ENCODE measurements at places on chromosomes 7 and 10. TPM values are rescaled to one million over a fixed set of nuclear protein-coding genes. Genes with fewer than 3 reads are reported as not detected.

FGL2 gene
- polyA plus RNA-seq = 8.3 TPM

RBP3 gene
- polyA plus RNA-seq = not detected

COX19 gene
- 5.8 TPM for polyA plus RNA-seq

ASB10 gene
- 14.3 TPM for polyA plus RNA-seq

- no peak for DNase-seq
These were observed 98.5 kb upstream of the ANK3 start for GRCh38 chr10:60488111-60488669.

DNA sequence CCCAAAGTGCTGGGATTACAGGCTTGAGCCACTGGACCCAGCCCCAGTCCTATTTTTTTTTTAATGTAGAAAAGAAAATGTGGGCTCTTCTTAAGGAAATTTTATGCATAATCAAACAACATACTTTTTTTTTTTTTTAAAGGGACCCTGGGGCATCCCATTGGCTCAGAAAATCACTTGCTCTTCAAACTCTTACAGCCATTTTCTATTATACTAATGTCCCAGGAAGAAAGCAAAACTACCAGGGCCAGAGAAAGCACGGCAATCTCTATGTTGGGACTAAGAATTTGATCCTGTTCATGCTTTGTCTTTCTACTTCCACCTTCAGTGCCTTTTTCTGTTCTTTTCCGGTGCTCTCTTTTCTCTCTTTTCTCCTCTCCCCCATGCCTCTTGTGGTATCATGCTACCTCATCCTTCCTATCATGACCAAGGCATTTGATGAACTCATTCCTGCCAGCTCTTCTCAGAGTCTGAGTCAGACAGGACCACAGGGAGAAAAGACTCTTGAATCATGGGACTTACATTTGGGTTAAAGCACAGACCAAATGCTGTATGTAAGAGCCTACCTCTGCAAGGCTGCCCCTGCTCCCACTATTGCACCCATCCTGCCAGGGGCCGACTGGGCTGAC, 76.4 kb upstream of the CCNY start:
- DNase-seq = no peak

Measured in right cardiac atrium (tissue), 5 donors.